ENCODE measurements at places on chromosomes 3 and 15. TPM values are rescaled to one million over a fixed set of nuclear protein-coding genes. Genes with fewer than 3 reads are reported as not detected.
A peak's percentile ranks its signal among the peaks of the same experiment; 100 is the strongest.

DNA sequence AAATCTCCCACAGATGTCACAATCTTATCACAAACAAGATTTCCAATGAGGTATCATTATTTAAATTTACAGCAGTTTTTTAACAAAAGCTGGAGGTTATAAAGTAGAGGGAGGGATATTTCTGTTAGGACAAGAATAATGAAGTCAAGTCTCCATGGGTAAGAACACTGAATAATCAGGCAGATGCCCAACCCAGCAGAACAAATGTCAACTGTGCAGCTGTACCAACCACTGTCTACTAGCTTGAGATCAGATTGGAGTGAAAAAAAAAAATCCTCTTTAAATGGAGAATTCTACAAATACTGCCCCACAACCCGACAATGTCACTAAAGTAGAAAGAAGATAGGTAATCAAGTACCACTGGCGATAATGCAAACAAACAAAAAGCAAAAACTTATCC lies 30.3 kb downstream of the DHX36 start:
- DNase-seq = no peak

LIPC gene
- total RNA-seq = 0.47 TPM

DNA sequence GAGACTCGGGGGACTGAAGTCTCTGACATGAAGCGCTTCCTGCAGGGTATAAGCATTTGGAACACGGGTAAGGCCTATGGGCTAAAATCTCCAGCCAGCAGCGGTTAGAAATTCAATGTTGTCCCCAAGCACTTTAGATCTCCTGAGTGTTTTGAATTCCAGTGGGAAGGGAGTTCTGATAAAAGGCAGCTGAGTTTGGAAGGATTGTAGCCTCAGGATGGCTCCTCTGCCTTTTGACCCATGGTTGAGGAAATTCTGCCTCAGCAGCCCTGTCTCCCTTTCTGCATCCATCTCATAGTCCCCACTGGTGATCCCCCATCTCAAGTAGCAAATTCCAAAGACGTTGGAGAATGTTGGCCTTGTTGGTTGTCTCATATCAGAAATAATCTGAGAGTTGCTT lies 24.2 kb upstream of the HACD2 start:
- no peak for DNase-seq

DNA sequence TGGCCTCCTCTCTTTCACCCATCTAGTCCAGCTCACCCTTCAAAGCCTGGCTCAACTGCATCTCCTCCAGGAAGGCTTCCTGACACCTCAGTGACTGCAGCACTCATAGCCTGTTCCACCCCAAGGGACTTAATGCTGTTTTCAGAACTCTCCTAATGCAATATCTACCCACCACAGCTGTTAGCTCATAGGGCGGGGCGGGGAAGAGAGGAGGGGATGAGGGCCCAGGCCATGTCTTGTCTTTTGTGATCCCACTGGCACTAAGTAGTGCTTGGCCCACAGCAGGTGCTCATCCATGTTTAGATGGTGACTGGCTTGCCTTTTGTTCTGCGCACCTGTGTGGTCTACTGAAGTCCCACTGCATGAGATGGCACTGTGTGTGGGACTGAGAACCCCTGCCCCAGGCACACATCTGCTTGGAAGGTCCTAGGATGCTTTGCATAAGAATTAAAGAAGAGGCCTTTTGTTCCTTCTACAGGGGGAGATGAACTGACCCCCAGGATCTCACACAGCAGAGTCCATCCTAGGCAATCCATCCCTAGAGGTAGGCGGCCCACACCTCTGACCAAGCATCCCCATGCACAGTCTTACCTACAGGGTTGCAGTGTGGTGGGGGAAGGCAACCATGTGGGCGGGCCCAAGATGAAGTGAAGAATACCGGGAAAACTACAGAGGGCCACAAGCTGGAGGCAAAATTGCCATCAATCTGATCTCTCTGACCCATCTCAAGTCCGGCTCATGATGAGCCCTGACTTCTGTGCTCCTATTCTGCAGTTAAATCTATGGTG lies 23.0 kb downstream of the SLC12A8 start:
- DNase-seq = no peak

- no peak for DNase-seq
Measured at GRCh38 chr3:24311881-24312280, 182.8 kb downstream of the THRB start.

SPINT1 gene
- total RNA-seq = 4.7 TPM

GRCh38 chr3:16468336-16469098 lies 45.0 kb downstream of the RFTN1 start:
- peak; percentile 24 for DNase-seq

- DNase-seq = no peak
Measured at GRCh38 chr3:22296601-22297000, 545.6 kb upstream of the ZNF385D start.

MYO1E gene
- total RNA-seq = 1.4 TPM

- no peak for DNase-seq
Measured at GRCh38 chr3:161413127-161413854, 42.0 kb upstream of the SPTSSB start.

GHSR gene
- not detected for total RNA-seq

- no peak for DNase-seq
Measured at GRCh38 chr15:92400980-92401787, 7.5 kb downstream of the ST8SIA2 start.

GRCh38 chr15:34337557-34338306 lies at the start of gene SLC12A6:
Gene SLC12A6, minus strand, starts transcription at chr15:34337781. Its CDS starts 1,101 bp downstream, at chr15:34336680.
- peak; percentile 91 for DNase-seq

- DNase-seq = no peak
Measured at GRCh38 chr3:43706342-43706741, 15.6 kb downstream of the ABHD5 start.

SLTM gene
- total RNA-seq = 52.0 TPM

- DNase-seq = no peak
Measured at GRCh38 chr3:9955067-9955502, 2.9 kb upstream of the PRRT3 start.

DNA sequence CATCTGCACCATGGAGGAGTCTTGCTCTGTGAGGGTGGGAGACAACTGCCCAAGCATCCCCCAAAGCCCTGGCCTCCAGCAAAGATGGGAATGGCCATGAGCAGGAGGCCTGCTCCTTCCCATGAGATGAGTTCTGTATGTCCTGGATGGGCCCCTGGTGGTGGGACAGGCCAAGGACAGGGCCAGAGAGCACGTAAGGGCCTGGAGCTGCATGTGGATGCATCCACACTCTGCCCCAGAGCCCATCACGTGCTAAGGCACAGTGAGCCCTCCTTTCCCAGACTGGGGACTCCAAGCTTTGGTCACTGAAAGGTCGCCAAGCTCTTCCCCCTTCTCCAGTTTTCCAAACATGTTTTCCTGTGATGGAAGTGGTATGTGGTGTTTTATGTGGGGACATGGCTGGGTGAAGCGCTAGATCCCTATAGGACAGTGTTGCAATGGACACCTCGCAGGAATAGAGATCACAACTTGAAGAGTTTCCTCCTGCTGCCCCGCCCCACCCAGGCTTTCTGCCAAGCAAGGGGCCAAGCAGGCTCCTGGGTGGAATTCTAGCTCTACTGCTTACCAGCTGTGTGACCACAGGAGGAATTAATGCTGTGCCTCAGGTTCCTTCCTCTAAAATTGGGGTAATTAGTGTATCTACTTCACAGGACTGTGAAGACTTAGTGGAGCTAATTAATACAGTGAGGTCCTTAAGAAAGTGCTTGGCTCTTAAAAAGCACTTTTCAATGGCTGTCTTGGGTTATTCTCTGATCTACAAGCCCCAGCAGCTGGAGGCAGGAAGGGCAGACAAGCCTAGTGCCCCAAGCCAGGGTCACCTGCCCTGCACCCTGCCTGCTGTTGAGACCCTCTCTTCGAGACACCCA lies 106.4 kb upstream of the RPL32 start:
- DNase-seq = no peak

AP2M1 gene
- total RNA-seq = 206 TPM

DNA sequence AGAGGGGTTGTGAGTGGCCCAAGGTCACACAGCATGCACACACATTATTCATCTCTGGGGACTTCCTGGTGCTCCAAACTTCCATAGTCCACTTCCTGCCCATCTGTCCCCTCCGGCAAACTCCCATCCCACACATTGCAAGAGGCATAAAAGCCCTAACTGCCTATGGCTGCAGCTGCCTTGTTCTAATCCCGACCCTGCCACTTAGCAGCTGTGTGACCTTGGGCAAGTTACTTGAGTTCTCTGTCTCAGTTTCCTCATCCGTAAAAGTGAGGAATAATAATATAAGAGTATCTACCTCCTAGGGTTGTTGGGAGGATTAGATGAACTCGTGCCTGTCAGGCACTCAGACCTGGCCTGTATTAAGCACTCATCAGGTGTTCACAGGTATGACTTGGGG lies 84.2 kb downstream of the SMAD6 start:
- no peak for DNase-seq

GRCh38 chr15:61759639-61760038 lies 300.6 kb downstream of the VPS13C start:
- no peak for DNase-seq

DNA sequence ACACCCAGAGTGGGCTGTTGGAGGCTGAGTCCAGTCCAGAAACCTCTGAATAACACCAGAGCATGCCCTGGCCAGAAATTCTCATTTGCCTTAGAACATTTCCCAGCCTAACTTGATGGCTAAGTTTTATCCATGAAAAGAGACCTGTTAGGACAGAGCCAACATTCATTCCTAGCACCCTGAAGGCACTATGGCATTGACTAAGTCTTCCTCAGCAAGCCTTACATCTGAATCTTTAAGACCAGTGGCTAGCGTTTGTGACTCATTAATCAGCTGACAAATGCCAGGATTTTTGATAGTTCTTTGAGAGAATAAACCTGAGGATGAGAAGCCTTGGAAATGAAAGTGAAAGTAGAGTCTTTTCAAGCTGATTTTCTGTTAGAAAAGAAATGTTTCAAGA lies 1087.1 kb upstream of the ALCAM start:
- no peak for DNase-seq

DNA sequence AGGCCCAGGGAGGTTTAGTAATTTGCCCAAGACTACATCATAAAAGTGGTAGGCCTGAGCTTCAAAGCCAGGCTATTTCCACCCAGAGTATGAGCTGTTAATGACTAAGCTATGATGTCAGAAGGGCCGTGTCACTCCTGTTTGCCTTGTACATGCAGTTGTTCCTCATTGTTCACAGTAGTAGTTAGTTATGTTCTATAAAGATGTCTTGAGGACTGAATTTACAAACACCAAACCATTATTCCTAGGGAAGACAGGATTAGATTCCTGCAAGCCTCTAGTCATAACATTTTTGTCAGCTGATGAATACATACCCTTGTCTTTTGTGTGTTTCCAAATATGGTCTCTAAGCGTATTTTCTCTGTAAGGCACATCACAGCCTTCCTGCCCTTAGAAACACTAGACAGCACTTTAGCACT lies 20.9 kb upstream of the LARS2 start:
- no peak for DNase-seq

TMCC1 gene
- 14.3 TPM for total RNA-seq

- DNase-seq = no peak
Measured at GRCh38 chr3:61299343-61300005, 48.2 kb upstream of the FHIT start.

- DNase-seq = no peak
Measured at GRCh38 chr3:172694573-172695246, 16.2 kb downstream of the NCEH1 start.

CDHR4 gene
- not detected for total RNA-seq

- DNase-seq = no peak
Measured at GRCh38 chr15:93974804-93975481, 256.4 kb upstream of the MCTP2 start.

STRA6 gene
- total RNA-seq = not detected

DNA sequence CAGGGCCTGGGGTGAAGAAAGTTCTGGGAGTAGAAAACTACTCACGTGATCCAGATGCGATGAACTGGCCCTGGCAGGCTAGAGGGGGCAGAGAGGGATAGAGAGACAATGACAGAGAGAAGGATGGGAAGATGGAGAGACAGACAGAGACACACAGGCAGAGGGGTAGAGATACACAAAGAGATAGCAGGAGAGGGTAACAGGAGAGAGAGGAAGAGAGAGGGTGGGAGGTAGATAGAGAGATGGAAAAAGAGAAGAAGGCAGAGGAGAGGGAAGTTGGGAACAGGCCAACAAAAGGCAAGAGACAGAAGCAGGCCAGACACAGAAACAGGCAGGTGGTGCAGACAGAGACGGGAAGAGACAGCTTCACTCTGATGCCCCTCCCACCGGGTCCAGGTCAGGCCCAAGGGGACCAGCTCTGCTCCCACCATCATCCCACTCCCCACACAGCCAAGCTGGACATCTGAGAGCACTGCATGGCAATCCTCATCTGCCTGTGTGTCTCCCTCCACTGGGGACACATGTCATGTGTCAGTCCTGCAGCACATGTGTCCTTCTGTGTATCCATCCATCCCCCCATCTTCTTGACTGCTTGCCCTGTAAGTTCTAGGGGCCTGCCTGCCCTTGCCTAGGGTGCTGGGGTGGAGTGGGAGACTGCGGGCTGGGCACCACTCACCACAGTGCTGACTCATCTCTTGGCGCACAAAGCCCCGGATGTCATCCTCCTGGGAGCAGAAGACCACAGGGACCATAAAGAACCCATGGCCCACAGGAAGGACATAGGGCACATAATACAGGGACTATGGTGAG lies 2.2 kb upstream of the UCN2 start:
- DNase-seq = no peak

DNA sequence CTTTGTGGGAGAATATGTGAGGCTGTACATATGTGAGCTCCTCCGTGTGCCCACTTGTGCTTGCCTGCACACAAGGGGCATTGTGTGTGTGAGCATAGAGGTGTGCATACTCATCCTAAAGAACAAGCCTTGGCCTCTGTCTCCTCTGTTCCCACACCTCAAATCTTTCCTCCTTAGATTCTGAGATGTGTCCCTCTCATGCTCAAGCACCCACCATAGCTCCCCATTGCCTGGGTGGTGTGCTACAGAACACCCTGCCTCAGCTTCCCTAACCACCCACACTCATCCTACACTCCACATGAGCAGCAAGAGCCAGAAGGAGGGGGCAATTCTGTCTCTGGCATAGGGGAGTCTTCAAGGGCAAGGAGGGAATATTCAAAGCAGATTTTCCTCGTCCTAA lies 27.7 kb downstream of the LINGO1 start:
- DNase-seq = no peak

KIF7 gene
- 0.94 TPM for total RNA-seq

GRCh38 chr15:31255732-31256377 lies 70.8 kb upstream of the KLF13 start:
- DNase-seq = no peak

COL6A5 gene
- not detected for total RNA-seq

IQCF2 gene
- not detected for total RNA-seq

DNA sequence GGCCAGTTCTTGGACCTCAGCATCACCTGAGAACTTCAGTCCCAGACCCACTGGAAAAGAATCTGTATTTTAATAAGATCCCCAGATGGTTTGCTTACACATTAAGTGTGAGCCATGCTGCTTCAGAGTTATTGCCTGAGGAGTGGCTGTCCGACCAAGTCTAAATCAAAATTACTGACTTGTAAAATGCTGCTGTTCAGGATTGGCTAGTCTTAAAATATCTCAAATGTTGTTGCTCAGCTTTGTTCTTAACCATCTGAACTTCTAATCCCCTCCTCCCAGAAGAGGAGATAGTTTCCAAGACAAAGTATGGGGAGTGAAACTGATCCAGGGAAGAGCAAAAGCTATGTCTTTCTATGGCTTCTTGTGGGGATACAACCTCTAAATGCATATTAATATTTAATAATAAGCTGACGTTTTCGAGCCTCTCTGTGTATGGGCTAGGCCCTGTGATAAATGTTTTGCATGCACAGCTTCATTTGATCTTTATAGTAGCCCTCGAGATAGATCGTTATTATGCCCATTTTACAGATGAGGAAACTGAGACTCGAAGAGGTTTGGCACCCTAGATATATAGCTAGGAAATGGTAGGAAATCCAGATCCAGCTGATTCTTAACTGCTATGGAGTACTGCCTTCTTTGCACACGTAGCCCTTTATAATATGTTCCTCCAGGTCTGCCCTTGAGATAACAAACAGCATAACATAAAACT lies 52.2 kb downstream of the DNASE1L3 start:
- no peak for DNase-seq
